NCI-H1417 (cell line): ENCODE measurements at places on chromosomes 3 and 15.

GRCh38 chr3:10026084-10026890, at the start of gene FANCD2:
Gene FANCD2, plus strand, starts transcription at chr3:10026437. Its CDS starts 2,221 bp downstream, at chr3:10028658.
- peak; percentile 72 for DNase-seq

DNA sequence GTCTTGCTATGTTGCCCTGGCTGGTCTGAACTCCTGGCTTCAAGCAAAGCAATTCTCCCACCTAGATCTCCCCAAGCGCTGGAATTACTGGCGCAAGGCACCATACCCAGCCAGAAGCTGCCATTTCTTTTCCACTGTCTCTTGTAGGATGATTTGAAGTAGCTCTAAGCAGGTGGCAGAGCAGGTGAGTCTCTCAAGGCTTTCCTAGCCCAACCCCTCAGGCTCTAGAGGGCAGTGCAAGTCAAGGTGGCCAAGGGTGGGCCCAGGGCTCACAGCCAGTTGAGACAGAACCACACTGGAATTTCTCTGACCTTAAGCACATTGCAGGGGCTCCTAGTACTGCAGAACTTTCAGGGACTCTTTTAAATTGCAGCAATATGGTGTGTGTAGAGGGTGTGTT, 15.6 kb upstream of the DAG1 start:
- peak; percentile 50 for DNase-seq

GRCh38 chr3:25910997-25911396, 121.1 kb downstream of the OXSM start:
- DNase-seq, result no peak

GRCh38 chr15:44243829-44244228, 44.7 kb upstream of the GOLM2 start:
- DNase-seq, result no peak

GRCh38 chr3:184174284-184174645, 390 bp upstream of the AP2M1 start:
- DNase-seq, result no peak

GRCh38 chr3:38543586-38543985, 47.4 kb downstream of the EXOG start:
- DNase-seq, result no peak
